GM13976 (cell line): ENCODE measurements at places on chromosomes 7 and 10.

DNA sequence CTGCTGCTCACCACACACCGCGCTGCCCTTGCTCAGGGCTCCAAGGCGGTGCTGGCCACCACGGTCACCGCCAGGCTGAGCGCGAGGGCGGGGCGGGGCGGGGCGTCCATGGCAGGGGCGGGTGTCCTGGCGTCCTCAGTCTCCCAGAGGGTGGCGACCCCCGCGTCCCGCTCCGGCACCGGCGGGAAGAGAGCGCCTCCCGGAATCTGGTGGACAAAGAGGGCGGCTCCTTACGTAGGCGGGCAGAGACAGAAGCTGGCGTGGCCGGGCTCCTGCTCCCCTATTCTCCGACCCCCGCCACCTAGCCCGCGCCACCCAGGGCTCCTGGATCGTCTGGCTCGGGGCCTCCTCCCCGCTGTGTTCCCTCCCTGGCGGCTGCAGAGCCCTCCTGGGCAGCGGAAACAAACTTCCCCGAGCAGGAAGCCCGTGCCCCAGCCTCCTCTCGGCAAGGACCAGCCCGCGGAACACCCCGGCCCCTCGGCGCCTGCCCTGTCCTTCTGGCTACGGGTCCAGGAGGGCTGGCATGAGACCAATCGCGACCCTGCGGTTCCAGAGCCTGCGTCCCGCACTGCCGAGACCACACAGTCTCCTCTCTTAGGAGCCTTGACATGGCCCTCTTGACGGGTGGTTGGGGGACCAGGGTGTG is 133.8 kb upstream of the ZNF92 start:
- DNase-seq = no peak

DNA sequence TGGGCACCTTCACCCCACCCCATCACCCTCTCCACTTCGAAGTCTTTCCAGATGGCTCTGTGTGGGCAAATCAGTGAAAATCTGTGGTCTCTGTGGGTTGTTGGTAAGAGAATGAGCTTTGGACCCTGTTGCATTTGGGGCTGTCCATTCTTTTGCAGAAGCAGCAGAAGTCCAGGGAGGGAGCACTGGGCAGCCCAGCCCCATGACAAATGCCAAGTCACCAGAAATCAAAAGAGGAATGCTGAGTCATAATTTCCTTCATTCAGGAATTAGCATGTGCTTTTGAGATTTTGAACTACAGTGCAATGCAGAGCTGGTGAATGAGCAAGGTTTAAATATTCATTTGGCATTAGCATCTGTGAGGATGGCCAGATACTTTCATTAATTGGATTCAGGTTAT is 556.2 kb downstream of the LRMDA start:
- DNase-seq = no peak

GRCh38 chr7:158031867-158032308 is 555.7 kb downstream of the PTPRN2 start:
- DNase-seq = no peak

DNA sequence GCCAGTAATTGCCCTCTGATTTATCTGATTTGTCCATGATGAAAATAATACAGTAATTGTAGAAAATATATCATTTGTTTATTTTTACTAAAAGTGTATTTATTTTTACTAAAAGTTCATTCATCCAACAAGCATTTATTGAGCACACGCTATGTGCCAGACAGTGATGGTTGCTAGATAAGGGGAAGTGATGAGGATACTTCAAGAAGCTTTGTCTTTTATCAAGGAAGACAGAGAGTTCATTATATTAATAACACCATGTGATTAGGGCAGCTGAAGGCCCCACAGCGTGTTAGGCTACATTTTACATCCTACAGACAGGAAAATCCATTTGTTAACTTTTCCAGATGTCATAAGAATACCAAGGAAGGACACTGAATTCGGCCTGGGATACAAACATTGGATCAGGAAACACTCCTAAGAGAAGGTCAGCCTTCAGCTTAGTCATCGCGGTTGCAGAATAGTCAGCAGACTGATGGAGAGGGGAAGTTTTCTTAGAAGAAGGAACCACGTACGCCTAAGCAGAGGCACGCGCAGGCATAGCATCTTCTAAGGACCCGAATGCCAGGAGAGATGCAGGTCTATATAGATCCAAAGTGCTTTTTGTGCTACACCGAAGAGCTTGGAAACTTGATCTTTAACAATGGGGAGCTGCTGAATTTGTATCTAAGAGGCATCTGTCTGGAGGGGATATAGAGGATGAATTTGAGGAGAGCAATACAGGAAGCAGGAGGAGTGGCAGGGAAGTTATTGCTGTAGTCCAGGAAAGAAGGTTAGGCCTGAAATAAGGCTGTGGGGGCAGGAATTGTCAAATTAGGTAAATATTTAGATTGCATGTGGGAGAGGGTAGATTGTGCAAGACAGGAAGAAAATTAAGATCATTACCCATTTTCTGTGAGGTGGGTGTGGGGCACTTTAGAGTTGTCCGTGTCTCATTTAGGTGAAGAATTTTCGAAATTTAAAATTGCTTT is 85.7 kb downstream of the LRGUK start:
- DNase-seq = no peak

GRCh38 chr7:4748231-4748681 is 27.2 kb upstream of the AP5Z1 start:
- no peak for DNase-seq

GRCh38 chr10:20396701-20397100 is 500.4 kb downstream of the NEBL start:
- DNase-seq = no peak

- no peak for DNase-seq
Measured at GRCh38 chr7:38951213-38951612, 26.5 kb upstream of the POU6F2 start.

DNA sequence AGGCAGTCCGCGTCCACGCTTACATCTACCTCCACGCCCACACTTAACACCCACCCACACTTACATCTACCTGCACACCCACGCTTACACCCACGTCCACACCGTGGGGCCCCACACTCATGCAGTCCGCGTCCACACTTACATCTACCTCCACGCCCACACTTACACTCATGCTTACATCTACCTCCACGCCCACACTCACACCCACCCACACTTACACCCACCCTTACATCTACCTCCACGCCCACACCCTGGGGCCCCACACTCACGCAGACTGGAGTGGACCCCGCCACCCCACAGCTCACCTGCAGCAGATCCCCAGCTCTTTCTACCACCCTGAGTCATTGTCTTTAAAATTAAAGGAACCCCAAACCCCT is 32.4 kb upstream of the PWWP2B start:
- DNase-seq = no peak

DNA sequence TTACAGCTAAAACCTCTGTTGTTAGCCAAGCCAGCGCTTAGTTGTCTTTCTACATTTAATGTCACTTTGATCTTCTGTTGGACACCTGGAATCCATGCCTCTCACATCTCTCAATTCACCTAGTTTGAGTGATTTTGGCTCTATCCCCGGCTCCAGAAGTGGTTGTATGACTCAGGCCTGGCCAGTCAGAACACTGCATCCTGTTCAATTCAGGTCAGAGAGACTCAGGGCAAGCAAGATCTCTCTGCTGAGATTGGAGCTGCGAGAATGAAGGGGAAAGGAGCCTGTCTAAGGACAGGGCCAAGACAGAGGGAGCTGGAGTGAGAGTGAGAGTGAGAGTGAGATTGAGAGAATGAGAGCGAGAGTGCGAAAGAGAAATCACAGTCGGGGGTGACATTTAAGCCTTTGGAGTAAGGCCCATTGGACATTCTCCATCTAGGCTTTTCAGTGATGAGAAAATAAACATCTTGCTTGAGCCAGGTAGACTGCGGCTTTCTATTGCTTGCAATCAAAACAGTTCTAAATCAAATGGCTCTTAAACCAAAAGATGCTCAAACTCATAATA is 83.3 kb upstream of the DYNC1I1 start:
- DNase-seq = no peak
